ENCODE measurements at places on chromosomes 3 and 15.

- peaks cover 2% of the 10 kb centered on the region for H3K36me3 ChIP-seq
- H3K4me1 ChIP-seq = no peaks in the 10 kb centered on the region
- H3K27me3 ChIP-seq = no peaks in the 10 kb centered on the region
- H3K27ac ChIP-seq = no peak overlapping the region
- no peak for DNase-seq
Observed at GRCh38 chr15:42474827-42475226, 16.1 kb downstream of the ZNF106 start.

DNA sequence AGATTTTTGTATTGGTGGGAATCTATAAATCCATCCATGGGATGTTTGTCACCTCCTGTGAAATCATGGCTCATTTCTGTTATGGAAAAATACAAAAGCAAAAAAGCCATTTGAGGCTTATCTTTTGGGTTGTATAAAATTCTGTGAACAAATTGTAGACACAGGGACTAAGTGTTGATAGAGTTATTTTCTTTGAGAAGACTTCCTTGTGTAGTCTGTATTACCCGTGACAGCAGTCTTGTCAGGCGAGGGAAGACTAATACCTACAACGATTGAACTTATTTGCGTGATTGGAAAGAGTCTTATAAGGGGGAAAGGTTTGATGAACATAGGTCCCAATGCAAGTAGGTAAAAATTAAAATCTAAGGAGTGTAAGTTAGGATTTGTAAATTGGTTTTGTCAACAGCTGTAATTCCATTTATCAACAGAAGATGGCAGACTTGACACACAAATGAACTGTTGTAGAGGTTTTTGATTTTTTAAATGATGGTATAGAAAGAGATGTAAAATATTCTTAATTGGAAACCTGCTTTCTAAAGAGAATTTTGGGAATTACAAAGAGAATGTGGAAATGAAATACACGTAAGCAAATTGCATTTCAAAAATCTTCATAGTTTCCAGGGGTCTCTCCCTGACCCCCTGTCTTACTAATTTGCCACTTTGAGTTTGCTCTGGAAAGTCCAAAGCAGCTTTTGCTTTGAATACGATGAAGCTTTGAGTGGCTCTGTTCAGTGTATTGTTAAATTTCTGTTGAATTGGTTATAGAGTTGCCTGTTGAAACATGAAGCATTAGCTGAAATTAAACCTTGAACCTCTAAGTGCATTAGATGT, 33.2 kb downstream of the SLC25A26 start:
- H3K4me3 ChIP-seq = no peak overlapping the region
- no peaks in the 10 kb centered on the region for H3K27me3 ChIP-seq
- H3K36me3 ChIP-seq = no peaks in the 10 kb centered on the region
- H3K27ac ChIP-seq = no peak overlapping the region

- no peaks in the 10 kb centered on the region for H3K27me3 ChIP-seq
- no peak for DNase-seq
- no peaks in the 10 kb centered on the region for H3K4me1 ChIP-seq
- H3K27ac ChIP-seq = no peak overlapping the region
- H3K36me3 ChIP-seq = no peaks in the 10 kb centered on the region
- no peak overlapping the region for H3K4me3 ChIP-seq
Observed at GRCh38 chr3:24290596-24290995, 204.1 kb downstream of the THRB start.

GRCh38 chr3:76369170-76369569, 583.8 kb upstream of the ZNF717 start:
- no peak for DNase-seq
- no peaks in the 10 kb centered on the region for H3K36me3 ChIP-seq
- no peak overlapping the region for H3K27ac ChIP-seq
- no peaks in the 10 kb centered on the region for H3K27me3 ChIP-seq
- no peaks in the 10 kb centered on the region for H3K4me1 ChIP-seq
- H3K4me3 ChIP-seq = no peak overlapping the region

DNA sequence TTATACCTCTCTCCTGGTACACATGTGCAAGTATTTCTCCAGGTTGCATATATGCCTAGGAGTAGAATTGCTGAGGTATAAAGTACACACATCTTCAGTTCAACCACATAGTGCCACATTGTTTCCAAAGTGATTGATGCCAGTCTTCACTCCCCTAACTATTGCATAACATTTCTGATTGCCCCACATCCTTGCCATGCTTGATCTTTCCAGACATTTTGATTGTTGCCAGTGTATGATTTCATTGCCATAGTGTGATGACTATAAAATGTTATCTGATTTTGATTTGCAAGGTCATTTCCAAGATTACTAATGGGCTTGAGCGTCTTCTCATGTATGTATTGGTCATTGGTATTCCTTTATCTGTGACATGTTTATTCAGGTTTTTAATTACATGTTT, 61.1 kb upstream of the MLF1 start:
- no peaks in the 10 kb centered on the region for H3K36me3 ChIP-seq
- no peaks in the 10 kb centered on the region for H3K27me3 ChIP-seq
- H3K4me3 ChIP-seq = no peak overlapping the region
- no peaks in the 10 kb centered on the region for H3K4me1 ChIP-seq
- no peak overlapping the region for H3K27ac ChIP-seq

DNA sequence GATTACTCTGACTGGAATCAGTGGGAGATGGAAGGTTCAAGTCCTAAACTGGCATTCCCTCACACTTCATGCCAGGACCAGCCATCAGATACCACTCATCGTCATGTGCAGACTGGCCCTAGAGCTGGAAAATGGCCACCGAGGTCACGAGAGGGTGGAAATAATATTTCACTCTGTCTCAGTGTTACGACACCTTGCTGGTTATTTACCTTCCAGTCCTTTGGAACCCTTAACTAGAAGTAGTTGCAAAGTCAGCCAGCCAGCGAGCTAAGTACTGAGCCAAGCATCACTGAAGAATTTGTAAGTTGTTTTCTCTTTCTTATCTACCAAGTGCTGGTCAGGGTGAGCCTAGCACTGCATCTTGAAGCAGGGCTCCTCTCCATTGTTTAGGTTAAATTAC, 309.9 kb upstream of the RASGRP1 start:
- H3K4me3 ChIP-seq = no peak overlapping the region
- H3K36me3 ChIP-seq = no peaks in the 10 kb centered on the region
- H3K27me3 ChIP-seq = no peaks in the 10 kb centered on the region
- no peak overlapping the region for H3K27ac ChIP-seq
- DNase-seq = no peak

GRCh38 chr3:98259-98654, 98.3 kb upstream of the CHL1 start:
- no peak overlapping the region for H3K4me3 ChIP-seq
- H3K36me3 ChIP-seq = no peaks in the 10 kb centered on the region
- DNase-seq = no peak
- H3K27me3 ChIP-seq = no peaks in the 10 kb centered on the region
- no peaks in the 10 kb centered on the region for H3K4me1 ChIP-seq

GRCh38 chr15:83753872-83754493, 100.1 kb downstream of the ADAMTSL3 start:
- no peak overlapping the region for H3K27ac ChIP-seq
- no peaks in the 10 kb centered on the region for H3K36me3 ChIP-seq
- H3K4me1 ChIP-seq = no peaks in the 10 kb centered on the region
- no peak overlapping the region for H3K4me3 ChIP-seq
- no peak for DNase-seq

DNA sequence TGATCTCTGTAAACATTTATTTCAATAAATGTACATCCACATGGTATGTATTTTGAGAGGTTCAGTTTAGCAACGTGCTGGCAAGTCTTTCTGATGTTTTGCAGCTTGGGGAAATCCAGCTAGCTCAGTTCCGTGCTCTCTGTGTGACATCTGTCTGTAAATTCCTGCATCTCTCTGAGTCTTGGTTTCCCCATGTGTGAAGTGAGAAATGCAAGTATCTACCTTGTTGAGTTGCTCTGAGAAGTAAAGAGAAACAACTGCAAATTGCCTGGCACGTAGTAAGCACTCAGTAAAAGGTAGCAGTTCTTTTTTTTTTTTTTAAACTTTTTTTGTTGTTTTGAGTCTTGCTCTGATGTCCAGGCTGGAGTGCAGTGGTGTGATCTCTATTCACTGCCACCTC, 30.2 kb upstream of the MORF4L1 start:
- no peak overlapping the region for H3K27ac ChIP-seq
- no peaks in the 10 kb centered on the region for H3K4me1 ChIP-seq
- H3K36me3 ChIP-seq = no peaks in the 10 kb centered on the region
- DNase-seq = no peak

DNA sequence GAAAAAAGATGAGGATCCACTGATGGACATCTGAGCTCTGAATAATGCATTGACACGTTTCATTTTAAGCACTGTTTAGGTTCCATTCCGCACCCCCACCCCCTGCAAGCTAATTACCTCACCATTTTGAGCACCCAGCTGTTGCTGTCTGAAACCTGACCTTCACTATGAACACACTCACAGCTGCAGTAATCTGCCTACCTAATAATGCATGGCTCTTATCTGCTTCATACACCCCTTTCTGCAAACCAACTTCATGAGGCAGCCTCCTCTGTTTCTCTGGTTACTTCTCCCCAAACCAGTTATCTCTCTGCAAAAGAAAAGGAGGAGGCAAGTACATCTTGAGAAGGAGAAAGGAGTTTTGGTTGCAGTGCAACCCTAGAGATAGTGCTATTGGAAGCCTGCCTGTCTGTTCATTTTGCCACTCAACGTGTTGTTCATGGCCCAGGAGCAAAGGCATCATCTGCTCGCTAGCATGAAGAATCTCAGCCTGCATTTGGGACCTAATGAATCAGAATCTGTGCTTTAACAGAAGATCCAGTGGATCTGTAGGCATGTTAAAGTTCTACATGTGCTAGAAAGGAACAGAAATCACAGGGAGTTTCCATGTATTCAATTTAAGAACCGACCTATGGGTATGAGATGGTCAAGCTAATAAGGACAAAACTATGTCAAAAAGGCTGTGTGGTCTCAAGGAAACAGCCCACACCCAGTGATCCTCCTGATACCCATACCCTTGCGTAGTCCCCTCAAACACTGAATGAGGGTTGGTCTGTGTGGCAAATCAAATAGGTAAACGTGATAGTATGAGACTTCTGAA, 87.2 kb downstream of the MB21D2 start:
- H3K27me3 ChIP-seq = no peaks in the 10 kb centered on the region
- no peak overlapping the region for H3K4me3 ChIP-seq
- H3K27ac ChIP-seq = peak overlapping the region; percentile 89
- H3K4me1 ChIP-seq = peaks cover 57% of the 10 kb centered on the region

DNA sequence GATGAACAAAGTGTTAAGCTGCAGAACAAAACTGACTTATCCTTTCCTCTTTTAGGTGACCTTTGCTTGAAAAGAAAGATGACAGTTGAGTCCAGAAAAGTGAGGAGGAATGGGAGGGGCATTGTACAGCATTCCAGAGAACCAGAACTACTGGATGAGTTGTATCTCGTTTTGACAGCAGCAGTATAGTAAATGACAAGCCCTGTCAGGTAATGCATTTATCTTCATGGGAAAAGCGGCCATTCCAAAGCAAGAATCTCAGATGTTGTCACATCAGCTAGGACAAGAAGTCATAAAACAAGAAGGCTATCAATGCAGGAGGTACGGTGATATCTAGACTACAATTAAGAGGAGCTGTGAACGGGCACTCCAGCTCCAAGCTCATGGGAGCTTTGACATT, 421.5 kb downstream of the MAGI1 start:
- H3K27me3 ChIP-seq = no peaks in the 10 kb centered on the region
- no peak overlapping the region for H3K4me3 ChIP-seq
- H3K36me3 ChIP-seq = no peaks in the 10 kb centered on the region
- DNase-seq = no peak
- peaks cover 6% of the 10 kb centered on the region for H3K4me1 ChIP-seq
- no peak overlapping the region for H3K27ac ChIP-seq

GRCh38 chr3:24033818-24034217, 88.7 kb downstream of the NR1D2 start:
- no peaks in the 10 kb centered on the region for H3K36me3 ChIP-seq
- no peak overlapping the region for H3K27ac ChIP-seq
- no peak for DNase-seq
- H3K4me3 ChIP-seq = no peak overlapping the region
- H3K4me1 ChIP-seq = no peaks in the 10 kb centered on the region
- no peaks in the 10 kb centered on the region for H3K27me3 ChIP-seq

- H3K36me3 ChIP-seq = no peaks in the 10 kb centered on the region
- DNase-seq = no peak
- H3K27ac ChIP-seq = no peak overlapping the region
- H3K4me1 ChIP-seq = no peaks in the 10 kb centered on the region
- no peaks in the 10 kb centered on the region for H3K27me3 ChIP-seq
Observed at GRCh38 chr15:27074179-27074578, 103.2 kb downstream of the GABRG3 start.

- peaks cover 3% of the 10 kb centered on the region for H3K27me3 ChIP-seq
- H3K4me3 ChIP-seq = peak within 1 kb of the TSS; percentile 55
- H3K4me1 ChIP-seq = peaks cover 3% of the 10 kb centered on the region
- no peak within 1 kb of the TSS for H3K27ac ChIP-seq
- peak; percentile 81 for DNase-seq
Observed at GRCh38 chr15:68431792-68432401, at the start of gene ITGA11. TSS of gene ITGA11 (minus strand) at chr15:68432163. CDS start at chr15:68432066, 97 bp downstream.

DNA sequence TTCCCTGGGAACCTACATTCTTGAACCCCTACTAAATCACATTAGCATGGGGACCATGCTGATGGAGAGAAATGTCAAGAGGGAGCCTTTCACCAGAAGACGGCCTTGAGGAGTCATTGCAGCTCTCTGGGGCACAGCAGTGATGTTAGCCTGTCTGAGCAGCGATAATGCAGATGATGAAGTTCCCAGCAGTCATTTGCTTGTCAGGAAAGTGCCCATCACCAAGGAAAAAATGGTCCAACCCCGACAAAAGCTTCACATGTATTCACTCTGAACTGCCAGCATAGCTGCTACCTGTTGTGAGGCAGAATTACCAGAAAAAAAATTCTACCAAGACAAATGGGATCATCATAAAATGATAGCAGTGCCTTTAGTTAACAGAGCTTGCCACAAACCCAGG, 238.4 kb upstream of the UMPS start:
- H3K27ac ChIP-seq = no peak overlapping the region
- no peaks in the 10 kb centered on the region for H3K36me3 ChIP-seq
- no peak for DNase-seq
- H3K4me3 ChIP-seq = no peak overlapping the region
- no peaks in the 10 kb centered on the region for H3K4me1 ChIP-seq
- H3K27me3 ChIP-seq = no peaks in the 10 kb centered on the region

DNA sequence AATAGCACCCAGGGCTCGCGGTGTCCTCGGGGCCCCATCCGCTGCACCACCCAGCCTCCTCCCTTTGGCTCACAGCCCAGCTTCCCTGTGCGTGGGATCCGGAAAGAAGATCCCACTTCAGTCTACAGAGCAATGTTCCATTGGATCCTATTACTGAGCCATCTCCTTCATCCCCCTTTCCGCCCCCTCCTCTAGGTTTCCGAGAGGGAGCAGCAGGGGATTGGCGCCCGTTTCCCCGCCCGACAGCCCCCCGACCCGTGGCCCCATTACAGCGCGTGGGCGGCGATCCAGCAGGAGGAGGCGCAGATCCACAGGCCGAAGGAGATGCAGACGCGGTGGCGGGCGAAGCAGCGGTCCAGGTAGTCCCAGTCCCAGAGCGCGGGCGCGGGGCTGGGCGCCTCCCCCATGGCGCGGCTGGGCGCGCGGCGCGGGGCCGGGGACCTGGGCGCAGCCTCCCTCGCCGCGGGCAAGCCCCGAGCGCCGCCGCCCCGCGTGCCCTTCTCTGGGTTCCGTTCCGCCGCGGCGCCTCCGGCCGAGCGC, 340 bp downstream of the TMEM44 start:
- peak overlapping the region; percentile 44 for H3K27ac ChIP-seq
- no peaks in the 10 kb centered on the region for H3K4me1 ChIP-seq
- H3K27me3 ChIP-seq = no peaks in the 10 kb centered on the region
- DNase-seq = peak; percentile 57

- DNase-seq = no peak
- no peak overlapping the region for H3K4me3 ChIP-seq
- H3K27me3 ChIP-seq = no peaks in the 10 kb centered on the region
- no peaks in the 10 kb centered on the region for H3K36me3 ChIP-seq
- H3K27ac ChIP-seq = no peak overlapping the region
- no peaks in the 10 kb centered on the region for H3K4me1 ChIP-seq
Observed at GRCh38 chr3:168939651-168940238, 723.8 kb downstream of the MECOM start.

Data from SJCRH30 (cell line).